ENCODE measurements at places on chromosomes 1 and 21. TPM values are rescaled to one million over a fixed set of nuclear protein-coding genes. Genes with fewer than 3 reads are reported as not detected.

CLEC20A gene
- not detected for total RNA-seq

LCE2C gene
- total RNA-seq, result not detected

GUCA2B gene
- not detected for total RNA-seq

KCNA2 gene
- total RNA-seq, result 0.08 TPM

CPTP gene
- 15.8 TPM for total RNA-seq

LRRN2 gene
- total RNA-seq, result 20.0 TPM

NDUFV3 gene
- total RNA-seq, result 20.0 TPM

F13B gene
- 0.08 TPM for total RNA-seq

ALX3 gene
- total RNA-seq, result not detected

RUNX1 gene
- 10.3 TPM for total RNA-seq

CDK18 gene
- total RNA-seq, result 0.82 TPM

RHOU gene
- total RNA-seq, result 4.4 TPM

RPTN gene
- total RNA-seq, result not detected

RIMS3 gene
- 1.2 TPM for total RNA-seq

PSMD4 gene
- 183 TPM for total RNA-seq

PRMT6 gene
- total RNA-seq, result not detected

KCNK2 gene
- total RNA-seq, result 0.12 TPM

CNR2 gene
- total RNA-seq, result not detected

SPATA1 gene
- 0.62 TPM for total RNA-seq

OLFML3 gene
- total RNA-seq, result 3.8 TPM

RGS8 gene
- not detected for total RNA-seq

EFNA3 gene
- 3.4 TPM for total RNA-seq

CELA3B gene
- total RNA-seq, result not detected

TCP10L gene
- total RNA-seq, result 0.92 TPM

CFAP45 gene
- total RNA-seq, result 0.61 TPM

TRAPPC10 gene
- total RNA-seq, result 16.1 TPM

USH2A gene
- not detected for total RNA-seq

TFF3 gene
- total RNA-seq, result not detected

OLIG1 gene
- total RNA-seq, result not detected

RCC2 gene
- 66.0 TPM for total RNA-seq

GBP4 gene
- total RNA-seq, result not detected

DOP1B gene
- 4.6 TPM for total RNA-seq

C1orf141 gene
- total RNA-seq, result not detected

KIAA0040 gene
- total RNA-seq, result 0.67 TPM

All from A549 treated with CORT108297 at 1 μM for 4 hours (cell line).